ENCODE measurements at places on chromosomes 6 and 20.

DNA sequence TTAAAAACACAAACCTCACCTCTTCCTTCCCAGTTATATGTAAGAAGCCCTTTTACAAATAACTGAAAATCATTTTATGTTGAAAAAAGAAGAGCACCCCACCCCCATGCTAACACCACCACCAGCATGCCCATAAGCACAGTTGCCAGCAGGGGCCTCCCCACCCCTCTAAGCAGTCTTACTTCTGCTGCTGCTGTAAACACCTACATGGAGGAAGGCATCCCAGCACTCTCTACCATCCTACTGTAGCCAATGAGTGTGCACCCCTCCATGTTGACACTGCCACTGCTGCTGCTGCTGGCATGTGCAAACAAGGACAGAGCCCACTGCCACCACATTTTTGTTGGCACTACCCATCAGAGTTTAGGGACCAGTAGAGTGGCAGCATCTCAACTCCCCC, 49.6 kb upstream of the PHIP start:
- DNase-seq = no peak

GRCh38 chr20:33789109-33789857, 21.9 kb upstream of the CHMP4B start:
- DNase-seq = no peak

DNA sequence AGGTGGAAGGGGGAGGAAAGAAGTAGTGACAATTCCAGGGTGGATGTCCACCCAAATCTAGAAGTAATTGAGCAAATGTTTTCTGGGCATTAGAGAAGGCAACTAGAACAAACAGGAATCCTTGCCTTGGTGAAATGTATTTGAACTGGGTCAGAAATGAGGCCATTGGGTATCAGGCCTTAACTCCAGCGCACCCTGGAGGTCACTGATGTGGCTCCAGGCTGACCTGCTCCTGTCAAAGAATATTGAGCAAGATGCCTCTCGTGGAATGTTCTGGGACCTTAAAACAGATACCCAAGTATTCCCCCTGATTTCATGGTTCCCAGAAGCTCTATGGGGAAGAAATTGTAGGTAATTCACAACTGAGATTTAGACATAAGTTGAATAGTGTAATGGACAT, 6.9 kb downstream of the HLA-DPB1 start:
- no peak for DNase-seq

GRCh38 chr20:7657569-7657968, 282.7 kb downstream of the HAO1 start:
- no peak for DNase-seq

- no peak for DNase-seq
Observed at GRCh38 chr6:2108700-2109306, 136.6 kb downstream of the GMDS start.

DNA sequence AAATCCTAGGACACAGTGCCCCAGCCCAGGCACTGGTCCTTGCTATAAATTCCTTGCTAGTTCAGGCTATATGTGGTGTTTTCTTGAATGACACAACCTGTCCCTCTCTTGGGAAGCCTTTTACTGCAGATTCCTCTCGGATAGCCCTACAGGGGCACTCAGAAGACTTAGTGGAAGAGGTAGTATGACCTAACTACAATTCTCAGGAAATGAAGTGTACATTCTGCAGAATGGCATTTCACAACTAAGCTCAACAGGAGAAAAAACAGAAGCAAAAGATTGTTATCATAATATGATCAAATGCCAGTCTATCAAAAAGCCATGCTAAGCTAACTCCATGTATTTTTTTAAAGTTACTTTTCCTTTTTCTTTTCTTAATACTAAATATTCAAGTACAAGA, 66.3 kb upstream of the FBXL4 start:
- no peak for DNase-seq

- peak; percentile 28 for DNase-seq
Observed at GRCh38 chr20:38805958-38806854, 709 bp downstream of the PPP1R16B start.

- DNase-seq = no peak
Observed at GRCh38 chr6:40743226-40743625, 156.1 kb upstream of the LRFN2 start.

- DNase-seq = no peak
Observed at GRCh38 chr6:110566346-110567125, 90.1 kb upstream of the SLC22A16 start.

- DNase-seq = peak; percentile 57
Observed at GRCh38 chr6:158220786-158221442, 52.8 kb downstream of the GTF2H5 start.

- no peak for DNase-seq
Observed at GRCh38 chr6:142653710-142654420, 291.1 kb downstream of the HIVEP2 start.

- DNase-seq = no peak
Observed at GRCh38 chr20:38125157-38126056, 39.7 kb downstream of the TGM2 start.

- no peak for DNase-seq
Observed at GRCh38 chr6:15955484-15955883, 173.4 kb upstream of the MYLIP start.

GRCh38 chr6:107132330-107132954, 17.1 kb upstream of the BEND3 start:
- no peak for DNase-seq

DNA sequence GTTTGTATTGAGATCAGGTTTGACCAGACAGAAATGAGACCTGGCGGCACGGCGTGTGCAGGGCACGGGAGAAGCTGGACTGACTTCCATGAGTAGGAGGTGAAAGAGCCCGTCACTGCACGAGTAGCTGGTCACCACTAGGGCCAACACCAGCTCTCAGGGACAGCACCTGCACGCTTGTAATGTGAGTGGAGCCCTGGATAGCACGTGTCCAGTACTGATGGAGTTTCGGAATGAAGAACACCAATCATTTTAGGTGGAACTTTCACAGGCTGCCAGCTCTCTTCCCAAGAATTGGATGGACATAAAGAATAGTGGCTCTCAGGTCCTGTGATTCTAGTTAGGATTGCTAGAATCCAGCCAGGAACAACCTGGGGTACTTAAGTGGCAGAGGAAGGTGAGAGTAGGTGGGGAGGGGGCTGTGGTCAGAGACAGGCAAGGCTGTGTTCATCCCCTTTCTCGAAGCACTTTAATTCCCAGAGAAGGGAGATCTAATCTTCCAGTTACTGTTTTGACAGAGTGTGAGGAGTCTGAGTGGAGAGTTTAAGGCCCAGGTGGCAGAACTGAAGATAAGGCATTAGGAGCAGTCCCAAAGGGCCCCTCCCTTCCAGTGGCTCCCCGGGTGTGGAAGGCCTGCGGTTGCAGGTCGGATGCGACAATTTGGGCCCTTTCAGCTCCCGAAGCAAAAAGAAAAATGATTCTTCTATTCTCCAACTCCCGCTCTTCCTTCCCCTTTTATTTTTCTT, 314.8 kb downstream of the QKI start:
- no peak for DNase-seq

DNA sequence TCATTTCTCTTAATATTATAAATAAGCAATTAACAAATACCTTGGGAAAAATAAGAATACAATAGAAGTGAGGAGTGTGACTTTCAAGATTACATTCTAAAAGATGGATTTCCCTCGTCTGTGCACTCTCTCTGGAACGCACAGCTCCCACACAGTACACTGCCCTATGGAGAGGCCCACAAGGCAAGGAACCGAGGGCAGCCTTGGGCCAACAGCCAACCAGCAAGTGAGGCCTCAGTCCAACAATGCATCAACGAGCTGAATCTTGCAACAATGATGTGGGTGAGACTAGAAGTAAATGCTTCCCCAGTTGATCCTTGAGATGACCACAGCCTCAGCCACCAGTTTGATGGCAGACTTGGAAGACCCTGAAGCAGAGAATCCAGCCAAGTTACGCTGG, 34.5 kb upstream of the AVP start:
- DNase-seq = no peak

- no peak for DNase-seq
Observed at GRCh38 chr20:34579191-34579978, 20.9 kb downstream of the MAP1LC3A start.

DNA sequence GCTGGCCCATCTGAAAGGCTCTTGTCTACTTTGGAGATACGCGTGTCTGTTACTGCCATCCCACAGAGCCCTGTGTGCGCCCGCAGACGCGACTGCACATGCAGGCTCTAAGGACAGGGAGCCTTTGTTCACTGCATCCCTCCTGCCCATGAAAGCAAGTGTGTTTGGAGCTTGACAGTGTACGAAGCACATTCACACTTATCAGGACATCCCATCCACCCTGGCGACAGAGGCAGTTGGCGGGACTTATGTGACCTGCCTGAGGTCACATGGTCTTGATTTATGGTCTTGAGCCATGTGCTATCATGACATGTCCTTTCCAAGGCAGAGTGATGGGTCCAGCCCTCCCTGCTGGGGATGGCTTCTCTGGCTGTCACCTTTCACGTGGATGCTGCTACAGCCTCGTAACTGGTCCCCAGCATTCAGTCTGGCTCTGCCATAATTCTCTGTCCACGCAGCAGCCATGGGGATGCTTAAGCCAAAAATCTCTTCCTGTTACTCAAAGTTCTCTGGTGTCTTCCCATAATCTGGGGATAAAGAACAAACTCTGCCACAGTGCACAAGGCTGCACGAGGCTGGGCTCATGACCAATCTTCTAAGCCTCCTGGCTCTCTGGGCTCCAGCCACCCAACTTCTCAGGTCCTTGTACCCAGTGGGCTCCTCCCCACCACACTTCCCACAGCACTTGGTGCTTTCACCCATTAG, 36.3 kb upstream of the FAM83D start:
- DNase-seq = no peak

DNA sequence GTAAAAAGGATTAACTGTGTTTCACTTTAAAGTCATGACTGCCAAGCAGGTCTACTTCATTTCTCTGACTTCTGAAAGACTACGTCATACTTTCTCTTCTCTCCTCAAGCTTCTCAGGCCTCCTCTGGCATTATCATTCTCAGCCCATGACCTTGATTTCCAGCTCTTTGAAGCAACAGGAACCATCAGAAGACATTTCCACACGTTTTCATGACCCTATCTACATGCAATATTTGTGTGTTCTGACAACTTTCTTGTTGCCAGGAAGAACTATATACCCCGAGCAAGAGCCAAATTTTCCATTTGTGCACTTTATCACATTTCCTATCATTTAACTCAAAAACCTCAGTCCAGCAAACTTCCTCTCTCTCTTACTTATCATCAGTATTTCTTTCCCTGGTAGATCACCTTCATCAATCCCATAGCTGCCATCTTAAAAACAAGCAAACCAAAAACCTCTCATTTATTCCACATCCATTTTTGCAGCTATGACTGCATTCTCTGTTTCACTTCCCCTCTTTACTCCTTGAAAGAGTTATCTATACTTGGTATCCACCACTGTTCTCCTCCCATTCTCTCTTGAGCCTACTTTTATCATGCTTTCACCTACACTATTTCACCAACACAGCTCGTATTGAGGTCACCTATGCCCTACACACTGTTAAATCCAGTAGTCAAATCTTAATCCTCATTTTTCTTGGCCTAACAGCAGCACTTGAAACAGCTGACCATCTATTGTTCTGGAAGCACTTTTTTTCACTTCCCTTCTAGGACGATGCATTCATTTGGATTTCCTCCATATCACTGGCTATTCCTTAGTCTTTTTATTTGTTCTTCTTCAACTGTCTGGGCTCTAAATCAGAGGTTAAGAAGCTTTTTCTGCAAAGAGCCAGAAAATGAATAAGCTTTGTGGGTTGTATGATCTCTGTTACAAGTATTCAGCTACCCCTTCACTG, 47.1 kb downstream of the STX7 start:
- DNase-seq = no peak

DNA sequence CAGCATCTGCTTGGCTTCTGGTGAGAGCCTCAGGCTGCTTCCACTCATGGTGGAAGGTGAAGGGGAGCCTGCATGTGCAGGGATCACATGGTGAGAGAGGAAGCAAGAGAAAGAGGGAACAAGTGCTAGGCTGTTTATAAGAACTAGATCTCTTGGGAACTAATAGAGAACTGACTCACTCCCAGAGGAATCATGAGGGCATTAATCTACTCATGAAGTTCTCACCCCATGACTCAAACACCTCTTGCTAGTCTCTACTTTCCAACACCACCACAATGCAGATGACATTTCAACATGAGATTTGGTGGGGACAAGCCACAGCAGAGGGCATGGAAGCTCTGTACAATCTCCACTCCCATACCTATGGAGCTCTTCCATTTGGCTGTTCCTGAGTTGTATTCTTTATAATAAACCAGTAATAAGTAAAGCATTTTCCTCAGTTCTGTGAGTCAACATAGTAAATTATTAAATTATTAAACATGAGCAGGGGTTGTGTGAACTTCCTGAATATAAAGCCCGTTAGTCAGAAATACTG, 524.1 kb upstream of the NRSN1 start:
- DNase-seq = no peak

GRCh38 chr6:38270367-38270766, 369.4 kb downstream of the BTBD9 start:
- no peak for DNase-seq

GRCh38 chr6:29230666-29231065, 60.0 kb downstream of the OR2J2 start:
- DNase-seq = no peak

DNA sequence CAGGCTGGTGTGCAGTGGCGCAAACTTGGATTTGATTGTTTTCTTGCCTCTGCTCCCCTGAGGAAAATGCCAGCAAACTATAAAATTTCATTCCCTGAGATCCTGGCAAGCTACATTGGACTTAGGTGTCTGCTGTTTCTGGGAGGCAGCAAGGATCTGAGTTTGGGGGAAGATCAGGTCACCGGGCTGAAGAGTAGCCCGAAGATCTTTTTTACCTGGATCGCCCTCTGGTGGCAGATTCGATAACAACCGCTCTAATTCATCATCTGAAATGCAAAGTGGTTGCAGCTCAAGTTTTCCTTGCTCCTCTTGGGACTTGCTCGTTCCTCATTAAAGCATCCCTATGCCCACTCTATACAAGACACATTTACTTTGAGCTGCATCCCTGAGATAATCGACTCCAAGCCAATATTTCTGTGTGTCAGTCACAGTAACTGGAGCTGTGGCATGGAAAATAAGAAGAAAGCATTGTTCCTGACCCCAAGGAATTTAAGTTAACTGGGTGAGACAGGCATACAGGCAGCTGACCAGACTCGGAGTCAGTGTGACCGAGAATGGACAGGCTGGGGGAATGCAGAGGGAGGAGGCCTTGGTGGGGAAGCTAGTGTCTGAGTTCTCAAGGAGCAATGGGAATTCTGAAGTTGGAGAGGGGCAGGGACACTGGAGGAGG, 131.8 kb upstream of the PROKR2 start:
- peak; percentile 19 for DNase-seq

DNA sequence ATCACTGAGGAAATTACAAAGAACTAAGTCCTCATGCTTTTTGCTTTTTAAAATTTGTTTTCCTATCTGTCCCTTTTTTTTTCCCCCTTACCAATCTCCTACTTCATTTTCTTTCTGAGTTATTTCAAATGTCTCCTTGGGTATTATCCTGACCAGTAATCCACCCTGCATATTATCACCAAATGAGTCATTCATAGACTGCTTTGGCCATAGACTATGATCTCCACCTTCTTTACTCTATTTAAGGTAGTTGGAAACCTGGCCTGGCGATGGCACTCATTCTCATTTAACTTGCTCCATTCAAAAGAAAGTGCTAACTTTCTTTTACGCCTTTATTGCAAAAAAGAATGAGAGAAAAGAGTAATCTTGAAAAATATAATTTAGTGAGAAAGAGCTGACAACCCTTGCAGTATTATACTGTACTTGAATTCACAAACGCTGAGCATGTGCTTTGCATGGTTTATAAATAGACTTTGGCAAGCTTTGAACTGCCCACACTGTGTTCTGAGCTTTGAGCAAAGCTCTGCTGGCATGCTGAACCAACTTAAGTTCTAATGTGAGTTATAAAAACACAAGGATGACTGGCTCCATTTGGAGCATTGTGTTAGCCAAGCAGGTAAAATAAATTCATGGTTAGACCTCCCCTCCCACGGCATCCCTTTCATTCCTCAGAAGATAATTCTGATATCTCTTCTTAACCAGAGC, 198.9 kb downstream of the NKAIN2 start:
- DNase-seq = no peak

Data from stimulated activated CD4-positive, alpha-beta T cell treated with anti-CD3 and anti-CD28 coated beads, Interleukin-15, amount 100 ng/mL, for 1 hour (primary cell).